Central memory CD8-positive, alpha-beta T cell (primary cell): ENCODE measurements at places on chromosomes 11 and 22.

GRCh38 chr11:22194306-22194705, 1.4 kb downstream of the ANO5 start:
- H3K27me3 ChIP-seq, result peaks cover 35% of the 10 kb centered on the region
- no peak for DNase-seq
- no peak overlapping the region for H3K27ac ChIP-seq
- peaks cover 5% of the 10 kb centered on the region for H3K4me1 ChIP-seq
- H3K36me3 ChIP-seq, result no peaks in the 10 kb centered on the region

DNA sequence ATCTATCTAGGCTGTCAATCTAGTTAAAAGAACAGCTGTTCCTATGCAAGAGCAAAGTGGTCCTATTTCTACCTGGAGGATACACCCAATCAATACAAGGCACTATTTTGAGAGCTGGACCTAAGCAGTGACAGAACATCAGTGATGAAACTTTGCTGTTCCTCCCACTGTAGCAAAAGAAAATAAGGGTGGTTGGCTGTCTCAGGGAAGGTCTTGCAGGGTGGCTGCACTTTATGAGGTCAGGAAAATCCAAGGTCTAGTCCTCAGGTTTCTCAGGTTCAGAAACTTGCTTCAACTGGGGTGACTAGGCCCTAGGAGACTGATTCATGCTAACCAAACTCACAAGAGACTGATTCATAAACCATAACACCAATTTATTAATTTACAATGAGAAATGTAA, 11.6 kb downstream of the CPSF7 start:
- no peaks in the 10 kb centered on the region for H3K27me3 ChIP-seq
- H3K36me3 ChIP-seq, result peaks cover 90% of the 10 kb centered on the region
- no peak overlapping the region for H3K4me3 ChIP-seq
- no peak overlapping the region for H3K27ac ChIP-seq
- peaks cover 39% of the 10 kb centered on the region for H3K4me1 ChIP-seq

- no peak overlapping the region for H3K27ac ChIP-seq
- DNase-seq, result no peak
- H3K4me3 ChIP-seq, result no peak overlapping the region
- no peaks in the 10 kb centered on the region for H3K4me1 ChIP-seq
- H3K36me3 ChIP-seq, result peaks cover 5% of the 10 kb centered on the region
Measured at GRCh38 chr11:11250470-11250869, 102.6 kb downstream of the CSNK2A3 start.

GRCh38 chr11:65900125-65900898, at the start of gene FOSL1:
Gene FOSL1, minus strand, starts transcription at chr11:65900388. Its CDS starts 49 bp downstream, at chr11:65900339.
- no peak within 1 kb of the TSS for H3K27ac ChIP-seq
- peaks cover 9% of the 10 kb centered on the region for H3K36me3 ChIP-seq
- peaks cover 16% of the 10 kb centered on the region for H3K4me1 ChIP-seq

DNA sequence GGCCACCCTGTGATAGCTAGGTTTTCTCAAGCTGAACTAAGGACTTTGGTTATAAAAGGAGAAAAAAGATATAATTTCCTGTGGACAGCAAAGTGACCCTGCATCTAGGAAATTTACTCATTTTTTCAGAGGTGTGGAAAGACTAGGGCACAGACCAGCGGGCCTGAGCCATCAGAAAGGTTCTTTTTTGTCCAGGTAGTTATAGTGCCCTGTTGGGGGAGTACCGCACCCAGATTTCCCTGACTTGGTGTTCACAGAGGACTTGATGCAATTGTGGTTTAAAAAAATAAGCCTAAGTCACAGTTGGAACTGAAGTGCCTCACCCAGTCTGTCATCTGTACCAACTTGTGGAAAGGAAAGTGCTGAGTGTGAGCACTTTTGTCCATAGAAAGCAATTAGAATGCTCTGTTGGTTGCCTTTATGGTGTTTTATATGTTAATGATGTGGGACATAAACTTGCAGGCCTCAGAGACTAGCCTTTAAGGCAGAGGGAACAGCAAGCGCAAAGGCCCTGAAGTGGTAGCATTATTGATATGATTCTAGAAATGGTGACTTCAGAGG, 3.1 kb downstream of the SYT9 start:
- no peaks in the 10 kb centered on the region for H3K4me1 ChIP-seq
- peaks cover 2% of the 10 kb centered on the region for H3K36me3 ChIP-seq
- no peak overlapping the region for H3K4me3 ChIP-seq
- no peak overlapping the region for H3K27ac ChIP-seq
- peaks cover 44% of the 10 kb centered on the region for H3K27me3 ChIP-seq
- no peak for DNase-seq

DNA sequence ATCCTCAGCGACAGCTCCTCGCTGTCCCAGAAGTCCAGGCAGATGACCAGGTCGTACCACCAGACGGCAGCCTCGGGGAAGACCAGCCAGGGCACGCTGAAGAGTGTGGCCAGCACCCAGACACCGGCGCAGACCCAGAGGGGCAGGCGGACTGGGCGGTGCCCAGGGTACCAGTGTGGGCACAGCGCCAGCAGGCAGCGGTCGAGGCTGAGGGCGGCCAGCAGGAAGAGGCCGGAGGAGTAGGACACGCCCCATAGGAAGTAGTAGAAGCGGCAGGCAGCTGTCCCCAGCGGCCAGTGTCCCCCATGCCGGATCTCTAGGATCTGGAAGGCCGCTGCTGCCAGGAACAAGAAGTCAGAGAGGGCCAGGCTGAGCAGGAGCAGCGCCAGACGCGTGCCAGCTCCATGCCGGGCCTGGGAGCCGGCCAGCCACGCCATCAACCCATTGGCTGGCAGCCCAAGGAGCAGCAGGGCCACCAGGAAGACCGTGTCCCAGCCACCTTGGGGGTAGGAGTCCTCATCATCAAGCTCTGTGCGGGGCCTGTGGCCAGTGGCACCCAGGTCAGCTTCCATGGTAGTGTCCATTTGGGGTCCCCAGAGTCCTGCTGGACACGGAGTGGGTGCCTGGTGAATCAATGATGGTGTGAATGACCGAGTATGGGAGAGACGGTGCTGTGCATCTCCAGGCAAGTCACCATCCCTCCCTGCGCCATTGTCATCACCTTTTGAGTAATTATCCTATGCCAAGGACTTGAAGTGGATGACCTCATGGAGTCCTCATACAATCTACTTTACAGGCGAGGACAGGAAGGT, at the start of gene GPR152:
Gene GPR152 (minus strand): TSS at position 589 of the 812 bp plus-strand sequence. CDS start 5 bp downstream, at position 584.
- H3K36me3 ChIP-seq, result peaks cover 4% of the 10 kb centered on the region
- no peaks in the 10 kb centered on the region for H3K27me3 ChIP-seq
- H3K4me1 ChIP-seq, result peaks cover 15% of the 10 kb centered on the region
- DNase-seq, result no peak
- H3K4me3 ChIP-seq, result no peak within 1 kb of the TSS

DNA sequence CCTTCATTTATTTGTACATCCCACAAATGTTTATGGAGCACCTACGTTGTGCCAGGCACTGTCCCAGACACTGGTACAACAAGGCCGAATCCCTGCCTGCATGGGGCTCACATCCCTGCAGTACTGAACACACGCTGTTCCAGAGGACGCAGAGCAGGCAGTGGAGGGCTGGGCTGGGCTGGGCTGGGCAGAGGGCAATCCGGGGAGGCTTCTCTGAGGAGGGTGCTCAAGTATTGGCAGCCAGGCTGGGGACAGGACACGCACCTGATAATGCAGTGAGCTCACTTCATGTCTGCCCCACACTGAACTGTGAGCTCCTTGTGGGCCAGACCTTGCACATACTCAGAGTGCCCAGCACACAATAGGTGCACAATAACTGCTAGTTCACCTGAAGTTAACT, 34.1 kb downstream of the CYTH4 start:
- no peak for DNase-seq
- peaks cover 41% of the 10 kb centered on the region for H3K4me1 ChIP-seq
- no peak overlapping the region for H3K27ac ChIP-seq
- H3K27me3 ChIP-seq, result no peaks in the 10 kb centered on the region

- peaks cover 1% of the 10 kb centered on the region for H3K36me3 ChIP-seq
- no peak for DNase-seq
- H3K27ac ChIP-seq, result no peak overlapping the region
- H3K4me3 ChIP-seq, result no peak overlapping the region
- no peaks in the 10 kb centered on the region for H3K27me3 ChIP-seq
Measured at GRCh38 chr11:17906436-17906835, 106.4 kb downstream of the SERGEF start.

- no peak for DNase-seq
- H3K4me1 ChIP-seq, result peaks cover 26% of the 10 kb centered on the region
- H3K36me3 ChIP-seq, result no peaks in the 10 kb centered on the region
Measured at GRCh38 chr11:9228091-9228490, 37.1 kb downstream of the DENND5A start.

GRCh38 chr11:118659314-118659952, 20.0 kb downstream of the TREH start:
- peaks cover 6% of the 10 kb centered on the region for H3K4me1 ChIP-seq
- no peak overlapping the region for H3K27ac ChIP-seq
- peak; percentile 83 for DNase-seq
- no peak overlapping the region for H3K4me3 ChIP-seq
- H3K36me3 ChIP-seq, result no peaks in the 10 kb centered on the region

DNA sequence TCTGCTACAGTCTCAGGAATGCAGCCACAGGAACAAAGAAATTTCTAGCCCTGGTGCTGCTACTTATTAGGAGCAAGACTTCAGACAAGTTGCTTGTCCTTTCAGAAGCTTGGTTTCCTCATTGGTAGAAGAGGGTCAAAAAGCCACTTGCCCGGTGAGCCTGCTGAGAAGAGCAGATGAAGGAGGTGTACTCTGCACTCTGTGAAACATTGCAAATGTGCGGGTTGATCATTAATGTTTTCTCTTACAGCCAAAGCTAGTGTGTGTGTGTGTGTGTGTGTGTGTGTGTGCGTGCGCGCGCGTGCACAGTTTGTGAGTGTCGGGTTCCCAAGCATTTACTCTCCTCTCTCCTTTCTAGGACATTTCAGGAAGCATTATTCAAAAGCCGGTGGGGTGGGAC, 86.3 kb upstream of the NNMT start:
- H3K27me3 ChIP-seq, result no peaks in the 10 kb centered on the region
- peaks cover 26% of the 10 kb centered on the region for H3K4me1 ChIP-seq
- no peak overlapping the region for H3K4me3 ChIP-seq
- H3K27ac ChIP-seq, result no peak overlapping the region
- no peaks in the 10 kb centered on the region for H3K36me3 ChIP-seq
- DNase-seq, result no peak

DNA sequence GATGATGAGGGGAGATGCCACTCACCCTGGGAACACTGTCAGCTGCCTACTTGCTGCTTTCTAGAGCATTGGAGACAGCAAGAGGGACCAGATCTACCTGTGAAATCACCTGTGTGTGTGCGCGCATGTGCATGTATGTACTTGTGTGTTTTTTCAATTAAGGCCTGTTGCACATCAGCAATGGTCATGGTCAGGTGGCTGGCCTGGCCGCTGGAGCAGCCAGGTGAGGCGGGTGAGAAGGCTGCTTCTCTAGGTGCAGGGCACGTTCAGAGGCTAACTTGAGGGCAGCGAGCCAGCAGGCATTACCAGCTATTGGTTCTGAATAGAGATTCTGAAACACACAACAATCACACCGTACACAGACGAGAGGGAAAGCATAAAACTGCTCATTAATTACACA, 65.1 kb downstream of the PARVG start:
- peaks cover 81% of the 10 kb centered on the region for H3K27me3 ChIP-seq
- no peaks in the 10 kb centered on the region for H3K36me3 ChIP-seq
- H3K27ac ChIP-seq, result no peak overlapping the region
- H3K4me3 ChIP-seq, result no peak overlapping the region
- no peak for DNase-seq
- H3K4me1 ChIP-seq, result no peaks in the 10 kb centered on the region

DNA sequence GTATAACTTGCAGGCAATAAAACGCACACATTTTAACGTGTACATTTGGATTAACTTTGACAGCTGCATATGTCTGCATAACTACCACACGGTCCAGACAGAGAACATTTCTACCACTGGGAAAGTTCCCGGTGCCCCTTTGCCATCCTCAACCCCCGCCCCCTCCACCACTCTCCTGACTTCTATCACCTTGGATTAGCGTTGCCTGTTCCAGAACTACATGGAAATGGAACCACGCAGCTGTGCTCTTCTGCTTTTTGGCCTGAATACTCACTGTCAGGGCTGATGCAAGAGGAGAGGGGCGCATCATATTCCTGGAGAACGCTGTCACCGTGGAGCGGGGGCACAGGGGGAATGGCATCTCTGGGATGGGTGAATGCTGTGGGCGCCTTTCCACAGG, 62.1 kb downstream of the LRP5 start:
- H3K4me3 ChIP-seq, result no peak overlapping the region
- H3K27ac ChIP-seq, result no peak overlapping the region
- peaks cover 2% of the 10 kb centered on the region for H3K27me3 ChIP-seq
- DNase-seq, result no peak
- no peaks in the 10 kb centered on the region for H3K4me1 ChIP-seq
- H3K36me3 ChIP-seq, result no peaks in the 10 kb centered on the region

GRCh38 chr11:61152816-61153592, 8.2 kb downstream of the VPS37C start:
- no peak for DNase-seq
- peaks cover 4% of the 10 kb centered on the region for H3K36me3 ChIP-seq
- H3K27me3 ChIP-seq, result no peaks in the 10 kb centered on the region
- peaks cover 16% of the 10 kb centered on the region for H3K4me1 ChIP-seq

DNA sequence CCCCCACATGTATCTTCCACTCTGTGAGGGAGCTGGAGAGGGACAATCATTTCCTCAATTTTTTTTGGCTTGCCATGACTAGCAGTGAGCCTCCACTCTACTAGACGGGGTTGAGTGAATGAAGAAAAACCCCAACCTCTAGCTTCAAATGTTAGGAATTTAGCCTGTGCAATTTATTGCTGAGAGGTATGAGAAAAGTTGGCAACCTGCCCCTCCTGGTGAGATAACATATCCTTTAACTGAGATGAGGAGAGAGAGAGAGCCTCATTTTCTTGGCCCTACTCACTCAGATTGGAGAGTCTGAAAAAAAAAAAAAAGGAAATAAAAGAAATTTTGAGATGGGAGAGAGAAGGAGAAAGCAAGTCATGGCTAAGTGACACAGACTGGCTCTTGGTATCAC, 218.2 kb upstream of the CARD18 start:
- no peaks in the 10 kb centered on the region for H3K27me3 ChIP-seq
- H3K4me3 ChIP-seq, result no peak overlapping the region
- no peaks in the 10 kb centered on the region for H3K4me1 ChIP-seq

DNA sequence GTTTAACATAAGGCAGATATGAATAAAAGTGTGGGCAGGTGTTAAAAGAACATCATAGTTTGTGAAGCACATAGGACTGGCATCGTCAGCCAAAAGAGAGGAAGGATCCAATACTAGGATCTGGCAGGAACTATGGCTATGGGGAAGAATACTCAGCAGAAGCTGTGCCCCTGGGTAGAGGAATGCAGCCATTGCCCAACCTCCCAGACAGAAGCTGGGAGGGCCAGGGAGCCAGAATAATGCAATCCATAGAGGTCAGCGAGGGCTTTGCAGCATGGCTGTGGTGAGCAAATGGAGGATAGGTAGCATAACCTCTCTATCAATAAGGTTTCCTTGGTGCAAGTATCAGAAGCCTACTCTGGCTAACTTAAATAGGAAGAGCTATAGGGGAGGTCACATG, 11.7 kb upstream of the CSTF3 start:
- no peaks in the 10 kb centered on the region for H3K4me1 ChIP-seq
- no peak for DNase-seq
- no peak overlapping the region for H3K27ac ChIP-seq
- no peak overlapping the region for H3K4me3 ChIP-seq

GRCh38 chr11:9251311-9251710, 13.8 kb downstream of the DENND5A start:
- peaks cover 7% of the 10 kb centered on the region for H3K36me3 ChIP-seq
- peak overlapping the region; percentile 10 for H3K4me3 ChIP-seq
- no peaks in the 10 kb centered on the region for H3K27me3 ChIP-seq
- peaks cover 27% of the 10 kb centered on the region for H3K4me1 ChIP-seq
- peak overlapping the region; percentile 71 for H3K27ac ChIP-seq
